CD4-positive, alpha-beta T cell treated with Interleukin-17A for 1 hour (primary cell): ENCODE measurements at places on chromosomes 3 and 15.

GRCh38 chr3:134618478-134619300, 32.1 kb downstream of the KY start:
- DNase-seq = no peak

DNA sequence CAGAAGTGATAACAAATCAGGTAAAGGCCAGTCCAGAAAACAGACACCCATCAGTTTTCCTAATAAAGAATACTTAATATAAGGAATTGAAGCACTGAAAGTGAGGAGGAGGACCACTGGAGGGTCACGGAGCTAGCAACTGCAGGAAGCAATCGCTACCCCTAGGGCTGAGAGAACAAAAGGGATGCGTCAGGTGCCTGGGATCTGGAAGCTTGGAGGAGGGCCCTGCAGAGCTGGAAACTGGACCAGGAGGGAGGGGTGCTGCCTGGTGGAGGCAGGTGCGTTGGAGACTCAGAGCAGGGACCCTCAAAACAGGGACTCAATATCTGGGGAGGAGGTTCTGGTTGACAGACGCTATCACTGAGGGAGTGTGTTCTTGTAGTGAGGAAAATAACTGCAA, 308.1 kb upstream of the RASGRP1 start:
- no peak for DNase-seq

DNA sequence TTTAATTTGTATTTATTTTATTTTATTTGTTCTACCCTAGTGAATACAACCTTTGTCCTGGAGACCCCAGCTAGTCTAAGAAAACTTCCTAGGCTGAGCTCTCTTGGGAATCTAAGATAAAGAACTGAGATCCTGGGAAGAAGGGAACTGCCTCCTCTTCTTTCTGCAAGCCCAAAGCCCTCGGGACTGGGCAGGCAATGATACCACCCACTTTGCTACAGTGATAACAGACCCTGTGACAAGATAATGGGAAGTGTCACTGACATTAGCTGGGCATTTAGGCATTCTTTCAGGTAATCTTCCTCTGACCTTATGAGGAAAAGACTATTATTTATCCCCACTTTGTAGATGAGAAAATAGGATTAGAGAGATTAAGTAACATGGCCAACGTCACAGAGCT, 15.1 kb downstream of the TYRO3 start:
- no peak for DNase-seq

DNA sequence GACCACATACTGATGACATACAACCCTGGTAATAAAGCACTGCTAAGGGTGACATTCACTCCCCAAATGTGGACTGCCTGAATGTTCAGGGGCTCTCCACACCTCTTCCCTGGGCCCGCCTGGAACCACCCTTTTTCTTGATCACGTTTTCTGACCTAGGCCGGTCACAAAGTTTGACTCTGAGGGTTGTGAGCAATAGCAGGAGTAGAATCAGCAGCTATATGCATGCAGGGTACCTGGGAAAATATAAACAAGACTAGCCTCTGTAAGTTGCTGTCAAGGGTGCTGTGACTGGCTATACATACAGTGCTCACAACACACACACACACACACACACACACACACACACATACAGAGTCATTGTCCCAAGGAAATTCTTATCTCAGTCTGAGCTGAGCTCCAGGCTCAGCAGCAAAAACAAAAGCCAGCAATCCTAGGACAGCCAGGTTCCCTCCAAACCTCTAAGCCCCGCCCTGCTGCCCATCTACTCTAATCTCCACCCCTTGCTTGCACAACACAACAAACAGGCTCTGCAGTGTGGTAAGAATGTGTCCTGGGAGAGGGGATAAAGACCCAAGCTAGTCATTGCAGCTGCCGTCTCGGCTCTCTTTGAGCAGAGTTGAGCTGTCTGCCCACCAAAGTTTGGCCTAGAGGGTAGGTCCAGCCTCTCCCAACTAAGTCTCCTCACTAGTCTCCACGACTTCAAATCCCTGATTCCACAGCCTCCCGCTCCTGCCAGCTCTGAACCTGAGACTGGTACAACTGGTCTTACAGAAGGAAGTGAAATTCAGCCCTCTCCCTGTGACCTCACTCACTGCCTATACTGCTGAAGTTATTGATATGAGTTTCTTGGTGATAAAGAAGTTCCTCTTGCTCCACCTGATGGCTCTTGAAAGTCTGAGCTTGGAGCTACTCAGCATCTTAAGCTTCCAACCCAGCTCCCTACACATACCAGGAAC, 2.2 kb downstream of the BMF start:
- DNase-seq = peak; percentile 28

DNA sequence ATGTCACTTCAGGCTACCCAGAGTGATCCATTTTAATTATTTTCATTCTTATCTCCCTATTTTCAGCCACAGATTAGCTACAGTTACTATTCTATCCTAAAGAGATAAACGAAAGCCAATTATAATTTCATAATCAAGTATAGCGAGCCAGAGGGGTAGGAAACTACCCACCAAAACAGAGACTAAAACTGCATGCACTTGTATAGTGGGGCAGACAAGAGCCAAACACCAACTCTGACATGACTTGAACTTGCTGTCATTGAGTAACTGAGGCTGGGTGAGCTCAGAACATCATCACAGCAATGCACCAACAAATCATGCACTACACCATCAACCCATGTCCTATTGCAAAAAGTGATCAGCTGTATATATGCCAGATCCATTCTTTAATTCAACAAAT, 64.8 kb downstream of the FBN1 start:
- no peak for DNase-seq

- no peak for DNase-seq
Measured at GRCh38 chr15:75456710-75457109, 5.2 kb upstream of the SIN3A start.

DNA sequence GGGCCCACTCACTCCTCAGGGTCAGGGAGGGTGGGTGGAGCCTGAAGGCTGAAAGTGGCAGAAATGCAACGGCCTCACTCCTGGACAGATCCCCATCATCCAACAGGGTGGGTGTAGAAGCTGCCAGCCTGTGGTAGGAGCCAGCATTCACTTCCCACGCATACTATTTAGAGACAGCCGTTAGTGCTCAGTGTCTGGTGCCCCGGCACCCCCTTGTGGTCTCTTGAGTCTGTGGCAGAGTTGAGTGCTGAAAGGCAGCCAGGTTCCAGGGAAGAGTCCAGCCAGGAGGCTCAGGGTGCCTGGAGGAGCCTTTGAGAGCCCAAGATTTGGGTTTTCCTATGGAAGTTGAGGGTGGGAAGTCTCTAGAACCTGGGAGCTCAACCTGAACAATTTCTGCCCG, 2.1 kb upstream of the GNAT1 start:
- DNase-seq = peak; percentile 23

DNA sequence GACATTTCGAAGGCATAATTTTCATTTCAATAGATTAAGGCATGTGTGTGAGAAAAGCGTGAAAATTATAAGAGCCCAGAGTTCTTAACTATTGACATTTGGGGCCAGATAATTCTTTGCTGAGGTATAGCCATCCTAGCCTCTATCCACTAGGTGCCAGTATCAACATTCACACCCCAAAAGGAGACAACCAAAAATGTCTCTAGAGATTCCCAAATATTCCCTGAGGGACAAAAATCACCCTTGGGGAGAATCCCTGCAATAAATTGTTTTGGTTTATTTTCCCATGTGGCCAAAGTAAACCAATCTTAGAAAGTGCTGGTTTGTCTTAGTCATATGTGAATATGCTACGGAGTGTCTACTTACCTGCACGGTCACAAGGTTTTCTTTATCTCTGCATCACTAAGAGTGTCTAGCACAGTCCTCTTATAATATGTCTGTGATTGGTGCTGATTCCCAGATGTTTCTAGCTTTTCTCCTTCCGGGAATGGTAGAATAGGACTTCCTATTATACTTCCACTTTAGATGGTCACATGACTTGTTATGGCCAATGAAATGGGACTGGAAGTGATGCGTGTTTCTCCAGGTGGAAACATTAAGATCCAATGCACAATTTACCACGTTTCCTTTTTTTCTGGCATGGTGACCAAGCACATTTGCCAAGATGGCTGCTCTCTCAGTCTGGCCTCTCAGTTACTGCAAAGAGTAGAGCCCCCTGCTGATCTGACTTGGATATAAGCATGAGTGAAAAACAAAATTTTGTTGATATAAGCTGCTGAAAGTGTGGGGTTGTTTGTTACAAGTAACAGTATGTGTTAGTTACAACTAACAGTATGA, 8.0 kb upstream of the KBTBD8 start:
- DNase-seq = peak; percentile 11

DNA sequence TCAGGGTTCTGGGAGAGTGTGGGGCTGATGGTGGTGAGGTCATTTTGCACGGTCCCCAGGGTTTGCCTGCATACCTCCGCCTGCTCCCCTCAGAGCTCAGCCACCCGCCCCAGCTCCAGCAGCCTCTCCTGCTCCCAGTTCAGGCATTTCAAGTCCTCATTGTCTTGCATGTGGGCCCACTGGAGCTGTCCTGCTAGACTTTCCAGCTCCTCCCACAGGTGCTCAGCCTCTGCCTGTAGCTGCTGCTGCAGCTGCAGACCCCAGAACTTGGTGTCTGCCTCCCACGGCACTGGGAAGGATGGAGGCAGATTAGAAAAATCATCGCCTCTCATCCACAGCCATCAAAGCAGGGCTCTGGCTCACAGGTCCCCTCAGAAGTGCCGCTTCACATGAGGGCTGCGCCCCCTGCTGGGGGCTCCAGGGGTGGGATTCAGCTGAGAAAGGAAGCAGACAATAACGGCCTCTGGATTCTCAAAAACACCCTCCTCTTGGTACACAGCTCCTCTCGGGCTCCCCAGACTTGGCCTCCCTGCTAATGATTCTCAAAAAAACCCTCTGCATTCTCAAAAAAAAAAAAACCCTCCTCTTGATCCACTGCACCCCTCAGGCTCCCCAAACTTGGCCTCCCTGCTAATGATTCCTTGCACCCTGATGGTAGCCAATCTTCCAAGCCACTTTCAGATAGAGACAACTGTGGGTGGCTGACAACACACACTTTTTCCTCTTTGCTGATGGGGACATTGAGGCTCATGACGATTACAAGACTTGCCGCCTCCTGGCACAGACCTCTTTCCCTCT, 89.3 kb upstream of the C2CD4B start:
- peak; percentile 46 for DNase-seq

DNA sequence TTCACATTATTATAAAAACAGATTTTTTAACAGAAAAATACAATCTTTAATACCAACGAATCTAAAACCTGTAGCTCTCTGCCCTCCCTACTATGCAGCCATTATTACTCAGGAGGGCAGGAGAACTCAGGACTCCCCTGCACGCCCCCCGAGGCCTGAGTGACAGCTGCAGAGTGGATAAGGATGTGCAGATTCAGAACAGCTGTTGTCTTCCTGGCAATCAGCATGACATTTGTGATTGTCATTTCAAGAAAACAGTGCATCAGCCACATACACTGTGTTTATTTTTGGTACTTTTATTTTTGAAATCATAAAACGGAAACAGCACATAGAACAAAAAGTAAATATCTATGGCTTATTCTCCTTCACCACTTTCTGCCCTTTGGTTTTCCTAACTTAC, 450.8 kb downstream of the OCA2 start:
- no peak for DNase-seq

DNA sequence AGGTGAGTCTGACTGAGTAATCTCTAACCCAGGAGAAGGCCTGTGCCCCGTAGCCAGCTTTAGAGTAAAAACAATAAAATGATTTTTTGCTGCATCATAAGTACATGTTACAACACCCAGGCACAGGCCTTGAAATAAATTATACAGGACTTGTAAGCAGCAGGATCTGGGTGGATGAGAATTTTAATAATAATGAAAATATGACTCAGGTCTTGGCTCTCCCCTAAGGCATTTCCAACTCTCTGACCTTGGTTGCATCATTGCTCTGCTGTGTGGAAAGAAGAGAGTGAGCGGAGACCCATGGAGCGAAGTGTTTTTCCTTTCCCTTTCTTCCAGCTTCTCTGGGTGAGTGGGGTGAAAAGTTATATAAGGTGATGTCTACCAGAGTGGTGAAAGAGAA, 44.6 kb downstream of the EOMES start:
- DNase-seq = no peak

- DNase-seq = no peak
Measured at GRCh38 chr3:109122690-109123089, 4.8 kb upstream of the MORC1 start.

DNA sequence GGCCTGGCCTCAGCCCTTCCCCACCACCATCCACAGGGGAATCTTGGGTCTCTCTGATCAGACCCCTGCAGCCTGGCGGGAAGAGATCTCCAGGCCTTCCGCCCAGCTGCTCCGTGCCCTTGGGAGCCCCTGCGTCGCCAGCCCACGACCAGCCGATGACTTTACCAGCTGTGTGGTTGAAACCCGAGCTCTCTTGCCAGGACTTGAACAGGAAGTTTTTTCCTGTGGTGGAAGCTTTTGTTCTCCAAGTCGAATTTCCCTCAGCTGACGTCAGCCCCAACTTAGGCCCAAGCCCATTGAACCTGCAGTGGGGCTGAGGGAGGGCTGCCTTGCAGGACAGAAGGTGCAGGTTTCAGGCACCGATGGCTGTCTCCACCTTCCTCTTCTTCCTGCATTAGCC, 51.7 kb upstream of the SMAD3 start:
- no peak for DNase-seq

- no peak for DNase-seq
Measured at GRCh38 chr15:32990071-32990470, 204.4 kb downstream of the FMN1 start.

- no peak for DNase-seq
Measured at GRCh38 chr15:76844096-76844495, 61.0 kb downstream of the SCAPER start.

- DNase-seq = no peak
Measured at GRCh38 chr15:63517628-63518027, 13.2 kb downstream of the USP3 start.

DNA sequence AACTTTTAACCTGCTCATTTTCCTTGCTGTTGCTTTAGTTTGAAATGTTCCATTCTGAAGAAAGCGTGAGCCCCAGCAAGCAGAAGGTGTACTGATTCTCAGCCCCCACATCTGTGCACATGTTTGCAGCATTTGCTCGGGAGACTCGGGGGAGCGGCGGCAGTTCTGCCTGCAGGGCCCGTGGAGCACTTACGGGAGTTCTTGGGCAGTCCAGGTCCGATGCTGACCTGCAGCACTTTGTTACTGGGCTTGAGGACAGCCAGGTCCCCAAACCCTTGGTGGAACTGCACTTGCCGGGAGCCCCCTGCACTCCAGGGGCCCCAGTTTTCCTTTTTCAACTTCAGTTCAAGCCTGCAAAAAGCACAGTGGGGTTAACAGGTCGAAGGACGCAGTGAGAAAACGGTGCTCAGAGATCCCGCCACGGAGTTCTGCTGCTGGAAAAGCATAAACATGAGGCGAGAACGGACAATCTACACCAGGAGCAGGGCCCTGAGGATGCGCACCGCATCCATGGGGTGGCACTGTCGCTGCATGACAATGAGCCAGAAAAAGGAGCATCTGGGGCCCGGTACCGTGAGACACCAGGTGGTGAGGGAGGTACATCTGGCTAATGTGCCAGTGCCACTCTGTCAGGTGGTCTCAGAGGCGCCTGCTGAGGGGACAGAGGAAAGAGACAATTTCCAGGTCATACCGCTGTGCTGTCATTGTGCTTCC, 45.6 kb upstream of the LDHAL6B start:
- peak; percentile 11 for DNase-seq
